NCI-H2029 treated with DMSO at 0.1 percent for 48 hours (cell line): ENCODE measurements at places on chromosomes 5 and 9.

GRCh38 chr9:86721843-86722705, 225.2 kb downstream of the GAS1 start:
- DNase-seq, result no peak

DNA sequence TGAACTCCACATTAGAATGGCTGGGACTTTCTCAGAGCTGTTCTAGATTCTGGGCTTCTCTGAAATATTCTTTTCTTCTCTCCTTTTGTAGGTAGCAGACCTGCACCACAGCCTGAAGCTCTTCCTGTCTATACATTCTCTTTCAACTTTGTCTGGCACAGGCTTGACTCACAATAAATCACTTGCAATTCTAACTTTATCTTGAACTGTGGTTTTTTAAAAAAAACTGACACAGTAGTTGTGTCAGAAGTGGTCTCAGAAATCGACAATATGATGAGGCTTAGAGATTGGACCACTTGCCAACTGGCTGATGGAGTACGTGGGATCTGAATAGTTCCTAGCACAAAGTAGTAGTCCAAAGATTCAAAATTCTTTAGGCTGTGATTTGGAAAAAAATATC, 24.1 kb upstream of the CDH9 start:
- no peak for DNase-seq

DNA sequence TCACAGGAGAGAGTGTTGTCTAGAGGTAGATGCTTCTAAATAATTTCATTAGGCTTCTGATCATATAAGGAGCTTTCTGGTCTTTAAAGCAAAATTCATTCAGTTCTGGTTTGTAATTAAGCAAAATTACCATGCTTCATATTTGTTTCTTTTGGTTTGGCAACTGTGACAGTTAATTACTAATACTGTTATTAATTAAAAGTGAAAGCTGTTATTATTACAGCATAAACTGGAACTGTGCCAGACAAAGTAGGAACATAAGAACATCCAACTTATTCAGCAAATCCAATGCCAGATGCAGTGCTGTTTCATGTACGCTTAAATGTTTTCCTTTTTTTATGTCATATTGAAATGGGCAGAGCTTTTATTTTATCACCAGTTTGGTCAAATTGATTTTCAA, 70.4 kb upstream of the DAB2 start:
- no peak for DNase-seq

- no peak for DNase-seq
These were observed 92.1 kb upstream of the IFNE start for GRCh38 chr9:21574261-21574660.

- DNase-seq, result no peak
These were observed 13.0 kb upstream of the OSMR start for GRCh38 chr5:38832810-38833209.
